NCI-H345 (cell line): ENCODE measurements at places on chromosomes 2 and 18.
A peak's percentile ranks its signal among the peaks of the same experiment; 100 is the strongest.

- DNase-seq = no peak
These were observed 35.8 kb downstream of the MTCL1 start for GRCh38 chr18:8741117-8741516.

GRCh38 chr2:7994397-7994951 lies 687.4 kb upstream of the ID2 start:
- peak; percentile 92 for DNase-seq

DNA sequence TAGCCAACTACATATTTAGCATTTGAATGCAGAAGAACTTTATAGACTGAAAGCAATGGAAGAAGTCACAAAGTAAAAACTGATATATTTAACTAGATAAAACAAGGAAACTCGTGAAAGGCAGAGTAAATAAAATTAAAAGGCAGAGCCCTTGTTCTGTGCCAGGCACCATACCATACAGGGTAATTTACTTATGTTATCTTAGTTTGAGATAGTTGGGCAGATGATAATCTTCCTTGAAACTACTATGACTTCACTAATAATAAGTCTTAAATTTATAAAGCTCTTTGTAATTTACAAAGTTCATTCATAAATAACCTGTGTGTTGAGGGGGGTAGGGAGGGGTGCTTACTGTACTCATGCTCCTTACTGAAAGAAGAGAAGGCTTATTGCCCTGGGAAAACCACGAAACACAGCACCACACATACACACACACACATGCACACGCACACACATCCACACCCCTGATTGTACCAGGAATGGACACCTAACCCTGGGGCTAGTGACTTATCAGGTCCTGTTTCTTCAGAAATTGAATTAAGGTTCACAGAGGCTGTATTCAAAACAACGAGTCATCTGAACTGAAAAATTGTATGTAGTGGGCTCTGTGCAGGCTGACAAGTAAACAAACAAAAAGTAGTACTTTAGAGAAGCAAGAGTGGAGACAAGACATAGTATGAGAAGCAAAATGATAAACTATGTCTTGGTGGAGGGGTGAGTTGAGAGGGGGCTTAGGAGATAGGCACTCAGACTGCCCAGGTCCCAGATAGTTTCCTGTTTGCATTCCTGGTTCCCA lies 38.1 kb downstream of the AGFG1 start:
- DNase-seq = no peak

- DNase-seq = no peak
These were observed 601 bp downstream of the WDR35 start for GRCh38 chr2:19989342-19989666.

- no peak for DNase-seq
These were observed 6.0 kb upstream of the PRKD3 start for GRCh38 chr2:37330681-37331080.

- peak; percentile 10 for DNase-seq
These were observed 4.4 kb downstream of the AFF3 start for GRCh38 chr2:100137866-100138570.

DNA sequence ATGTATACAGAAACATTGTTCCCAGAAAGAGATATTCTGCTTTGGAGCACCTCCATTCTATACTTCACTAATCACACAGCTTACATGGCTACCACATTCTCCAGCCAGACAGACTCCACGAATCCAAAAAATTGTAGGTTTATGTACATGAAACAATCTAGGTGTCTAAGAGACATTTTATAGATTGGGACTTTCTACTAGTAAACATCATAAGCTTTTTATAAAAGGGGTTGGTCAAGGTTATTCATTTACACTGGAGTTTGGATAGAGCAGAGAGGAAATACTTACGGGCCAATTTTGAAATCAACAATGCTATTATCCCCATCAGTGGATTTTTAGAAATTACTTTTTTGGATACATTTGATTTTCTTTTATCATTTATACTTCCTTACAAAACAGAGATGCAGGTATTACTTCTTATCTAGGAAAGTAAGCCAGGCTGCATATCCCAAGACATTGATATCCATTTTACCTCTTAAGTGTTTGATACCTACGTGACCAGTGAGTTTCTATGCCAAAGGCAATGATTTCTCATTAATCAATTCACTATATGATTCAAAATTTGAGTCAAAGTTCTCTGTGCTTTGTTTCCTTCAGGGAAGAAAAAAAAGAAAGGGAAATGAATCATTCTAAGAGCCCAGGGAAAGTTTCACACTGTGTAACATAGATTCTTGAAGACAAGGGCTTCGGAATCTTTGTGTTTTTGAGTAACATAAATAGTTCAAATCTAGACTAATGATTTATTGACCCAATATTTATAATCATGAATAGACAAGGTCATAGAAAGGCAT lies 140.5 kb downstream of the PTH2R start:
- no peak for DNase-seq

GRCh38 chr2:184455624-184456023 lies 142.7 kb upstream of the ZNF804A start:
- no peak for DNase-seq

- DNase-seq = no peak
These were observed 68.1 kb downstream of the DYSF start for GRCh38 chr2:71521436-71521950.

GRCh38 chr2:207724113-207724512 lies 12.7 kb downstream of the CCNYL1 start:
- DNase-seq = no peak

- no peak for DNase-seq
These were observed 144.3 kb downstream of the C1D start for GRCh38 chr2:67918471-67918870.

DNA sequence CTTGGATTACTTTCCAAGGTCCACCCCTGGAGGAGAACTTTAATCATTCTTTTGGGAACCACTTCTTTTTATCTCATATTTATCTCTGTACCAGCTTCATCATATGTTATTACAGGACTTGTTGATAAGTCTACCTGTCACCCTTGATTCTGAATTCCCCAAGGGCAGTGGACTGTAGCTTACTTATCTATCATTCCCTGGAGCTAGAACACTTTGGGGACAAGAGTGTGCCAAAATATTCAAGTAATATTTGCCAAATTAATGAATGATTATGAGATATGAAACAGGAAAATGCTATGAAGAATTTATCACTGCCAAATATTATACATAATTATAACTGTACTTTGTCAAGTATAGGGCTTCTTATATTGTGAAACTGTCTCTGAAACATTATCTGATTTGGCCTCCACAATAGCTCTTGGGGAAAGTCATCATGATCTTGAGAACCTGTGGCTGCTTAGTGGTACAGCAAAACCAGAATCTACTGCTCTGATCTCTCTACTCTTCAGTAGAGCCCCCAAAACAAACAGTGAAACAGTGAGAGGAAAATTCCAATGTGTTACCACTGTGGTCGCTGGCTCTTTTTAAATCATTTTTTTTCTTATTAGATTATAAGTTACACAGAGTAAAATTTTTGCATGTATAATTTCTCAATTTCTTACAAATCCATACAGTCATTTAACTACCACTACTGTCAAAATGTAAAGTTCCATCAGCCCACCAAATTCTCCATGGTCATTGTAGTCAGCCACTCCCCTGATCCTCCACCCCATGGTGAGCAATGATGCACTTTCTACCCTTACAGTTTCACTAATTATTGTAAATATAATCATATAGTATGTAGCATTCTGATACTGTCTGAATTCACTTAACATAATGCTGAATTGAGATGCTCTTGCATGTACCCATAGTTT lies 197.5 kb downstream of the PIEZO2 start:
- no peak for DNase-seq

- no peak for DNase-seq
These were observed 287.8 kb upstream of the CCDC68 start for GRCh38 chr18:55247032-55247431.

DNA sequence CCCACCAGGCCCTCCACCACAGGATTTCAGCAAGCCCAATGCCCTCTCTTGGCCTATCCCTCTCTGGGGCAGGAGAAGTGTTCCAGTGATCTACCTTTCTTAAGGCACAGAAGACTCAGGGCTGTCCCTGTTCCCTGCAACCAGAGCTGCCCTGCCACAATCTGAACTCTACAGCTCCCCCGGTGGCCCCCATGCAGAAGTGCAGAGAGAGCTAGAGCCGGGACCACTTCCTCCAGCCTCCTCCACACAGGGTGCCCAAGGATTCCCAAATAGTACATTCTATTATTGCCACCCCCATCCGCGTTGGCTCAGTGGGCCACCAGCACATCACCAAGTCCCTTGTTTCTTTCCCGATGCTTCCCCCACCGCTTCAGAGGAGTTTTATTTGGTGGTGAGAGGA lies 114.8 kb upstream of the PTPRM start:
- DNase-seq = no peak

DNA sequence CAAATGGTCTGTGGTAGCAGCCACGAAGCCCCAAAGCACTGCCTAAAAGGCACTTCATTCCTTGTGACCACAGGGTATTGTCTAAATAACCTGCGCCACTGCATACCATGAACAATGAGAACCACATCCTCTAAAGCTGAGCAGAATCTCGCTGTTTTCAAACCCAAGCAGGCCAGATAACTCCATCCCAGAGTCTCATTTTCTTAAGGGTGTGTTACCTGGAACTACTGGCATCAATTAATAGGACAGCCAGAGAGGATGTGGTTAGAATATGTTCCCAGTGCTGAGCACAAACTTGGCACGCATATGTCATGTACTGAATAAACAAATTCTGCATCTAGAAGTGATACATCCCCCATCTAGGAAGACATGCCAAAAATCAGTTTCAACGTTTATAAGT lies 13.0 kb downstream of the VPS4B start:
- no peak for DNase-seq

GRCh38 chr2:43251171-43251731 lies 24.8 kb upstream of the ZFP36L2 start:
- DNase-seq = no peak

DNA sequence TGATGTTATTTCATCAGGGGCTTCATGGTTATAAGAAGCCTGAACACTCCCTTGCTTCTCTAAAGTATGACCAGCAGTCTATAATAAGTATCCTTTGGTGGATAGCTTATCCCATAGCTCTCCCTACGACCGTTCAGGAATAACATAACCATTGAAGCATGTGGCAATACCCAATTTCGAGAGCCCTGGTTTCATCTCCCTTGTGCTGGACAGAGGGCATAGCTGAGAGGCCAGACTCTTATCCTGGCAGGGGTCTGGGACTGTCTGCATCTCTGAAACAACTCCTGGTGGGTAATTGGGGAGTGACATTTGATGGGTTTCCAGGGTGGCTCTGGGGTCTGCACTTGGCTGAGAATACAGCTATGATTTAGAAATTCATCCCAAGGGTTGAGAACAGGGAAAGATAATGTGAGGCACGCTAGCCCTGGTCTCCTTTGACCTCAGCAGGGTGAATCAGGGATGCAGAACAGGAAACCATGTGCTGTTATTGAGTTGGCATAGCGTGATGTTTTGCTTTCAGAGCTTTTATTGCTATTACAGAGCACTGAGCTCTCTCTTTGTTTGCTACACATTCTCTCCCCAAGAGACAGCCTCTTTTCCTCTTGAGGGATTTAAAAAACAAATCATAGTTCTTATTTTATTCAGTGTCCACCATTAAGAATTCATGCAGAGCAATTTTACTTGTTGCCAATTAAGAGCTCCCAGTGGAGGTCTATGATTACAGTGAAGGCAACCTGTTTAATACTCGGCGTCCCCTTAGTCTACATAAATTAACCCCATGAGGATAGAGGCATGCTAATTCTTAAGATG lies 274.5 kb downstream of the NCKAP5 start:
- no peak for DNase-seq

DNA sequence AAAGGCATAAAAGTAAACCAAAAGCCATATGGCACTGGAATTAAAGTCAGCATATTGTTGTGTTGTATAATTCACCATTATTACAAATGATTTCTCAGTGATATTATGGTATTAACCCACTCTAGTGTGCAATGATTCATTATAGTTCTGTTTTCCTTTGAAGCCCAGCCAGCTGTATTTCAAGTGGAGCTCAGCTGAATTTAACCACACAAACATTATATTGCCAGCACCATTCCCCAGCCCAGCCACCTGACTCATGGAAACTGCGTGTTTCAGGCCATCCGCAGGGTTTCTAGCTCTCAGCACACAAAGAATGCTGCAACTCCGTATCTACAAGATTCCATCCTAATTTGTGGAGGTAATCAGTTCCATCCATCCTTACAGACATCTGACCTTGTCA lies 166.8 kb upstream of the CHAC2 start:
- peak; percentile 34 for DNase-seq

- DNase-seq = no peak
These were observed 132.4 kb downstream of the MGAT5 start for GRCh38 chr2:134386310-134386709.

GRCh38 chr2:225037415-225038230 lies 4.6 kb downstream of the DOCK10 start:
- no peak for DNase-seq

- no peak for DNase-seq
These were observed 614.9 kb downstream of the LRP1B start for GRCh38 chr2:141515931-141516330.

DNA sequence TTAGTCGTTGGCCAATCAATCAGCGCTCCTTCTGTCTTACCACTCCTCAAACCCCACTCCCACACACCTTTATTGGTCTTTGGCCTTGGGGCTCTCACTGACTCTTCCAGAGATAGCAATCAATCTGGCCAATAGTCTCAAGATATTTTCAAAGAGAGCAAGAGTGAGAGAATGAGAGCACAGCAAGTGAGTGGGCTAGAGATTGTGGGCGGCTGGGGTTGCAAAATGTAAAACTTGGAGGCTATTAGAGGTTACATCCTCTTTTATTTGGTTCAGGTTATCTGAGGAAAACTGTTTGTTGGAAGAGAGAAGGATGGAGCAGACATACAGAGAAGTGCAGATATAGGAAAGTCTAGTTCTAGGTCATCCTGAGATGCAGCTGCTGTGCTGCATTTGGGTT lies 32.8 kb downstream of the TACR1 start:
- no peak for DNase-seq

DNA sequence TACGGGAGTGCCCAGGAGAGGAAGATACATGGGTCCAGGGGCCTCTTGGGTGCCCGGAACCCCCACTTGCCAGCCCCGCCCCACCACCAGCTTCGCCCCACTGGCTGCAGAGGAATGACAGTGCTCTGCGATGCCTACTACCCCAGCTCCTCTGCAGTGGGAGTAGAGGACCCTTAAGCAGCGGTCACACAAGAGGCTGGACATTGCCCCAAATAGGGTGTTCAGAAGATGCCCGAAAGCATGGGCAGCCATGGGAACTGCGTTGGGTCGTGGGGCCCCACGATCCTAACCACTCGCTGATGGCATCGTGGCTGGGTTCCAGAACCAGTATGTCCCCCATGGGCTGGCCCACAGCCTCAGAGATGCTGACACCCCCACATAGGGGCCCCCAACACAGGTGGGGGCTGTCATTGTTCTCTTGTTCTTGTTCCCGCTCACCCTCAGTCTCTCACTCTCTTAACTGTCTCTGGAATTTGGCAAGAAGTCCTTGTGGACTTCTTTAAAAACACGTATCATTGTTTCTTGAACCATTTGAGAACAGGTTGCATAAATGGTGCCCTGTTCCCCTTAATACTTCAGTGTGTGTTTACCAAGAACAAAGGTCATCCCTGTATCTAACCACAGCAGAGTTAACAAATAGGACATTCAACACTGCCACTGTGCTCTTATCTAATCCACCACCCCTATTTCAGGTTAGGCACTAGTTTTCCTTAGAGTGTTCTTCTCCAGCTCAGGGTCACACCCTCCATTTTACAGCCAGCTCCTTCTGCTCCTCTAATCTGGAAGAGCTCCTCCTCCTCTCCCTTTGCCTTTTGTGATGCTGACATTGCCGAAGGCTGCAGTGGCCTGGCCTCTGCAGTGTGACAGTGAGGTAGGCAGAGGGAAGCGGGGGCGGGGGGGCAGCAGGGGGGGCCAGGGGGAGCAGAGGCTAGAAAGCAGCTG lies 76.3 kb downstream of the STPG4 start:
- DNase-seq = no peak
